ENCODE measurements at places on chromosomes 2 and 18. TPM values are rescaled to one million over a fixed set of nuclear protein-coding genes. Genes with fewer than 3 reads are reported as not detected.

DNA sequence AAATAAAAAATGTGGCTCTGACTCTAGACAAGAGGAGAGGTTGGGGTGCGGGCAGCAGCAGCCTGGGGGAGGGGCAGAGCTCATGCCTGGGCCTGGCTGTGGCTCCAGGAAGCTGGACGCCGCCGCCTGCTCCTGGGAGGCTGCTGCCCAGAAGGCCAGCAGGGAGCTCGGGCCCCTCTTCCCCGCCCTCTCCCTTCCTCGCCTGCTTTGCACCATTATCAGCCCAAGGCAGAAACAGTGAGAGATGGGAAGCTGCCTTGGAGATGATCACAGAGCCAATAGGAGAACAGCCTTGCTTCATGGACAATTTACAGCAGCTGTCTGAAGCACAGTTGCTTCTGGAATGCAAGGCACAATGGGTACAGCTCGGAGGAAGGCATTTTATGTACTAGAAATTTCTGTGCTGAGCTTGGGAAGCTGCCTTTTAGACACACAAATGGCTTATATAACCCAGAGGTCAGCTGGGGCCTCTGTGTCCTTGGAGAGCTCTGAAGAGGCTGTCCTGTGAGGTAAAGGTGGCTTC, 55.3 kb upstream of the AFF3 start:
- no peak overlapping the region for H3K27ac ChIP-seq
- H3K4me1 ChIP-seq = peaks cover 48% of the 10 kb centered on the region
- no peak for DNase-seq
- no peaks in the 10 kb centered on the region for H3K36me3 ChIP-seq
- no peaks in the 10 kb centered on the region for H3K27me3 ChIP-seq
- no peak overlapping the region for H3K4me3 ChIP-seq

DNA sequence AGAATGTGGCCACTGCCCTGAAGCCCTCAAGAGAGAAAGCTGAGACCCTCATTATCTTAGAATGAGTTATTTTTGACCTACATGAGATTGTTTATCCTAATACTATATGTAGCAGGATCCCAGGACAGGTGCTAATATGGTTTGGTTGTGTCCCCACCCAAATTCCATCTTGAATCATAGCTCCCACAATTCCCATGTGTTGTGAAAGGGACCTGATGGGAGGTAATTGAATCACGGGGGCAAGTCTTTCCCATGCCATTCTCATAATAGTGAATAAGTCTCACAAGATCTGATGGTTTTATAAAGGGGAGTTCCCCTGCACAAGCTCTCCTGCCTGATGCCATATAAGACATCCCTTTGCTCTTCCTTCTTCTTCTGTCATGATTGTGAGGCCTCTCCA, 76.8 kb downstream of the CCBE1 start:
- no peak overlapping the region for H3K27ac ChIP-seq
- peaks cover 11% of the 10 kb centered on the region for H3K4me1 ChIP-seq
- no peak overlapping the region for H3K4me3 ChIP-seq
- DNase-seq = no peak
- H3K36me3 ChIP-seq = no peaks in the 10 kb centered on the region

- peaks cover 33% of the 10 kb centered on the region for H3K4me1 ChIP-seq
- peak; percentile 86 for DNase-seq
- H3K27ac ChIP-seq = peak overlapping the region; percentile 83
- H3K36me3 ChIP-seq = peaks cover 23% of the 10 kb centered on the region
- peak overlapping the region; percentile 87 for H3K4me3 ChIP-seq
- H3K27me3 ChIP-seq = no peaks in the 10 kb centered on the region
Measured at GRCh38 chr2:188293601-188294351, 2.1 kb downstream of the GULP1 start.

DNA sequence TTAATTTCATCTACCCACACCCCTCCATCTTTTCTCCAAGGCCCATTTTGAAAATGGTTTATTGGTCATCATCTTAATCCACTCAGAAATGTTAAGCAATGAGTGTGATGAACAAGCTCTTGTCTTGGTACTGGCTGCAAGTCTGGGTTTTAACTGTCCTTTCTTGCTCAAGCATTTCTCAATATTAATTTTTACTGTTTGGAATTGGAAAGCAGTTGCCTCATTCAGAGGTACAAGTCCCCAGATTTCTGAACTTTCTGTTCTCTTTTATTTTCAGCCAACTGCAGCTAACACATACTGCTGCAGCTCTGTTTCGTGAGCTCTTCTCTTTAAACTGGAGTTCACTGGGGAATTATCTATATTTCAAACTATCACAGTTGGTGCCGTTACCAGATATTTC, 99.4 kb upstream of the TEX51 start:
- DNase-seq = no peak
- peaks cover 67% of the 10 kb centered on the region for H3K27me3 ChIP-seq
- no peaks in the 10 kb centered on the region for H3K4me1 ChIP-seq
- H3K4me3 ChIP-seq = no peak overlapping the region
- H3K36me3 ChIP-seq = no peaks in the 10 kb centered on the region

- no peaks in the 10 kb centered on the region for H3K36me3 ChIP-seq
- no peak overlapping the region for H3K4me3 ChIP-seq
- no peak for DNase-seq
- H3K4me1 ChIP-seq = peaks cover 17% of the 10 kb centered on the region
- H3K27me3 ChIP-seq = no peaks in the 10 kb centered on the region
- no peak overlapping the region for H3K27ac ChIP-seq
Measured at GRCh38 chr2:70942396-70943204, 6.9 kb downstream of the ATP6V1B1 start.

DNA sequence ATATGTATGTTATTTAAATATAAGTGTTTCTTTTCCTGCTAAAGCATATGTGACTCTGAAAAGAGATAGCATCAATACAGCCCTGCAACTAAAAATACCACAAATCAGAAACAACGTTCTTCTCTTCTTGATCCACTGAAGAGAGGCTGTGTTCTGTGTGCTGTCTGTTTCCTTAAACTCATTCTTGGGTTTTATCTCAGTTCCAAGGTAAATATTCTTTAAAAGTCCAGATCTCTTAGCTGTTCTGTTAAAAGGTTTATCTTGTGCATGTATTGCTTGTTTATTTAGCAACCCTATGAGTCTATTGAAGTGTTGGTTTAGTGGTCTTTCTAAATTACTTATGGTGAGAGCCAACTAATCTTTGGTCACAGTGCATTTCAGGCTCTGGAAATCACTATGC, 173.3 kb upstream of the NT5C1B start:
- peaks cover 15% of the 10 kb centered on the region for H3K4me1 ChIP-seq
- no peak overlapping the region for H3K4me3 ChIP-seq
- no peaks in the 10 kb centered on the region for H3K27me3 ChIP-seq
- no peaks in the 10 kb centered on the region for H3K36me3 ChIP-seq

- no peaks in the 10 kb centered on the region for H3K27me3 ChIP-seq
- no peak overlapping the region for H3K27ac ChIP-seq
- H3K4me1 ChIP-seq = no peaks in the 10 kb centered on the region
- no peaks in the 10 kb centered on the region for H3K36me3 ChIP-seq
Measured at GRCh38 chr18:68854786-68855391, 57.0 kb downstream of the CCDC102B start.

DNA sequence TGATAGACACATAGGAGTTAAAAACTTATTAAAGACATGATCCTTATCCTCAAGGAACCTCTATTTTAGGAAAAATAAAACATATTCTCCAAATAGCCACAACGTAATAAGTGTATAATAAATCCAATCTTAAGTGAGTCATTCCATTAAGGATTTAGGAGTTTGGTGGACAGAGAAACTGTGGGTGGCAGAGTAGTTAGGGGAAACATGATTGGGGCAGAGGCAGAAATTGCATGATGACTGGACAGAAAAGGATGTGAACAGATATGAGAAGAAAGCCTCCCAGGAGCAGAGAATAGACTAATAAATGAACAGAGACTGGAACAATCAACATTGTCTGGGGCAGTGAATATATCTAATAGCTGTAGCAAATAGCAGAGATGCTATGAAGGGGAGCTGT, 48.1 kb upstream of the SIGLEC15 start:
- no peak overlapping the region for H3K4me3 ChIP-seq
- peak overlapping the region; percentile 34 for H3K27ac ChIP-seq
- no peaks in the 10 kb centered on the region for H3K27me3 ChIP-seq

DNA sequence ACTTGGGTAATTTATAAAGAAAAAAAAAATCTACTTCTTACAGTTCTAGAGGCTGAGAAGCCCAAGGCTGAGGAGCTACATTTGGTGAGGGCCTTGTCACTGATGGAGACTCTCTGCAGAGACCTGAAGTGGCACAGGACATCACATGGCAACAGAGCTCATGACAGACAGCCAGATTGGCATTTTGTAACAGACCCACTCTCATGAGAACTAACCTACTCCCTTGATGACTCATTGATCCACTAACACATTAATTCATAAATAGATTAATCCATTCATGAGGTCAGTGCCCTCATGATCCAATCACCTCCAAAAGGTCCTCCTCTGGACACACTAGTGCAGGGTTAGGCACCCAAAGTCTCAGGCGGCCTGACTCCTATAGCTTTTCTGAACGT, 318.4 kb downstream of the GULP1 start:
- no peaks in the 10 kb centered on the region for H3K36me3 ChIP-seq
- no peak for DNase-seq
- no peaks in the 10 kb centered on the region for H3K27me3 ChIP-seq
- no peak overlapping the region for H3K4me3 ChIP-seq
- H3K4me1 ChIP-seq = no peaks in the 10 kb centered on the region

- peaks cover 19% of the 10 kb centered on the region for H3K4me1 ChIP-seq
- H3K27me3 ChIP-seq = no peaks in the 10 kb centered on the region
- H3K4me3 ChIP-seq = no peak overlapping the region
- H3K36me3 ChIP-seq = no peaks in the 10 kb centered on the region
- no peak for DNase-seq
- H3K27ac ChIP-seq = 0 out of 2 replicates have a peak overlapping the region, but pooled peaks have one; percentile 13
Measured at GRCh38 chr18:57845605-57846074, 42.5 kb upstream of the ATP8B1 start.

DNA sequence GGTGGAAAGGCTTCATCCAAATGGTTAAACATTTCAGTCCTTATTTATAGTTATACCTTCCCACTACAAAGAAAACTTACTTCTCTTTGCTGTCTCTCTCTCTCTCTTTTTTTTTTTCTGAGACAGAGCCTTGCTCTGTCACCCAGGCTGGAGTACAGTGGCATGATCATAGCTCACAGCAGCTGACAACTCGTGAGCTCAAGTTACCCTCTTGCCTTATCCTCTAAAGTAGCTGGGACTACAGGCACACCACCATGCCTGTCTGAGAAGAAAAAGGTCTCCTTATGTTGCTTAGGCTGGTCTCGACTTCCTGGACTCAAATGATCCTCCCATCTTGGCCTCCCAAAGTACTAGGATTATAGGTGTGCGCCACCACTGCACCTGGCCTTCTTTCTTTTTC, 32.3 kb upstream of the OLA1 start:
- no peaks in the 10 kb centered on the region for H3K27me3 ChIP-seq
- DNase-seq = no peak
- H3K4me1 ChIP-seq = no peaks in the 10 kb centered on the region
- no peaks in the 10 kb centered on the region for H3K36me3 ChIP-seq
- no peak overlapping the region for H3K27ac ChIP-seq
- H3K4me3 ChIP-seq = no peak overlapping the region

DNA sequence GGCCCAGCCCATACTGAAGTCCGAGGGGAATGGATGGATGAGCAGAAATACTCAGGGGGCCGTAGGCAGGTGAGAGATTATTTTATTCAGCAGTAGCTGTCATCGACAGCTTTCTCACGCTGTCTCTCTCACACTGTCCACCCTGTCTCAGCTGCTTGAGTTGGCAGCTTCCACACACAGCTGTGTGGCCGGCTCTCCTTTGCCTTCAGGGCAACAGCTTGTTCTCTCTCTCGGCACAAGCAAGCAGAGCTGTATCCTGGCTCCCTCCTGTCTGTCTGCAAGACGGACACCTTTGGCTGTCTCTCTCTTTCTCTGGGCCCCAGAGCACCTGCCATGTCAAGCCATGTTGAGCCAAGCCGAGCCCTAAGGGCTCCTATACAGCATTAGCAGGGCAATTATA, 9.8 kb upstream of the PAPOLG start:
- no peaks in the 10 kb centered on the region for H3K36me3 ChIP-seq
- no peak for DNase-seq
- no peak overlapping the region for H3K4me3 ChIP-seq
- no peaks in the 10 kb centered on the region for H3K27me3 ChIP-seq
- no peaks in the 10 kb centered on the region for H3K4me1 ChIP-seq
- H3K27ac ChIP-seq = no peak overlapping the region

DNA sequence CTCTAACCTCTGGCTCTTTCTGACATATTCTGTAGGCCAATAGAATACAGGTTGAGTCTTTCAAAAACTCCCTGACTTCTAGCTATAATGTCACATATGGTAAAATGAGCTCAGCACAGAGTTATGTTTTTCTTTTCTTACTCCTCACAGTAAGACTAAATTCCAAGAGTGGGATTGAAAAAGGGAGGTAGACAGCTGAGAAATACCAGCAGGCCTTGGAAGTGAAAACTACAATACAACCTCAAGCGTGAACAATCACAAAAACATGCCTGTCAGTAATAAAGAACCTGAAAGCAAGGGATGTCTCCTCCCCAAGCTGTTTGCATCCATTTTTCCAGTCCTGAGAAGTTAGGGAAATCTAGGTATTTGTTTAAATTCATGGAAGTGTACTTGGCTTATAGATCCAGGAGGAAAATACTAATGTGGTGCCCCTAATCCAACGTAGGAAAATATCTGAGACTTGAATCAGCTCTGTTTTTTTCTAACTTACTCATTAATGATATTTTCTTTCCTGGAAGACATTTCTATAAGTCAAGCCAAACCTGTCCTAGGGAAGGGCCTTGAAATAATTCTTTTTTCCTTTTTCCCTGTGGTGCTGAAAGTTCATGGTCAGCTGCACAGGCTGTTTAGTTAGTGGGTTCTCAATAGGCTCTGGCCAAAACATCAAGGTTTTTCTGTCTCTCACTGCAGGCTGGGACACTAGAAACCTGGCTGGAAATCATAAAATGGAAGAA, 167.9 kb upstream of the SPATS2L start:
- H3K27me3 ChIP-seq = no peaks in the 10 kb centered on the region
- no peak overlapping the region for H3K27ac ChIP-seq
- H3K4me3 ChIP-seq = no peak overlapping the region
- no peak for DNase-seq
- H3K4me1 ChIP-seq = no peaks in the 10 kb centered on the region

- no peaks in the 10 kb centered on the region for H3K36me3 ChIP-seq
- DNase-seq = no peak
- no peak overlapping the region for H3K4me3 ChIP-seq
- H3K27me3 ChIP-seq = peaks cover 8% of the 10 kb centered on the region
- H3K4me1 ChIP-seq = no peaks in the 10 kb centered on the region
Measured at GRCh38 chr2:14363137-14363536, 269.4 kb upstream of the LRATD1 start.

GRCh38 chr2:36819095-36819711, 122.7 kb downstream of the VIT start:
- no peak overlapping the region for H3K27ac ChIP-seq
- H3K36me3 ChIP-seq = no peaks in the 10 kb centered on the region
- no peaks in the 10 kb centered on the region for H3K27me3 ChIP-seq

MALL gene
- total RNA-seq = 136 TPM

ATP5MC3 gene
- 254 TPM for total RNA-seq
